ENCODE measurements at places on chromosomes 7 and 10. TPM values are rescaled to one million over a fixed set of nuclear protein-coding genes. Genes with fewer than 3 reads are reported as not detected.

GRID2IP gene
- total RNA-seq, result not detected

GOLGA7B gene
- total RNA-seq, result not detected

TAS2R41 gene
- total RNA-seq, result not detected

SH2D4B gene
- total RNA-seq, result not detected

CUBN gene
- total RNA-seq, result 0.83 TPM

RBP3 gene
- not detected for total RNA-seq

GRCh38 chr7:75696263-75697037 lies 42.3 kb downstream of the HIP1 start:
- no peak for DNase-seq

DNA sequence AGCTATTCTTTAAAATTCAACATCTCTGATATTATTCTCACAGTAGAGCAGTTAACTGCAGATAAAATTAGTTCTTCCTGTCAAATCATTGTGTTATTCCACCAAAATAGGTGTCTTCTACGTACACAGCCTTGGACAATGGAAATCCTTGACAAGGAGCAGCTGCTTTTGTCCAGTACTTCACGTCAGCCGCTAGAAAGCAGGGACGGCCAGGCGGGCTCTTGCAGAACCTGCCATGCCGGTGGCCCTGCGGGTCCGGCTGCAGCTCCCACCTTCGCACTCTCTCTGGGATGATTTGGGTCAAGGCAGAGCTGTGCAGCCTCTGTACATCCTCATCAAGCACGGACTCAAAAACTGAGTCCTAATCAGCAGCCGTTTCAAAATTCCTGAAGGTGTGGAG lies 2.2 kb upstream of the FOXI2 start:
- DNase-seq, result no peak

DNA sequence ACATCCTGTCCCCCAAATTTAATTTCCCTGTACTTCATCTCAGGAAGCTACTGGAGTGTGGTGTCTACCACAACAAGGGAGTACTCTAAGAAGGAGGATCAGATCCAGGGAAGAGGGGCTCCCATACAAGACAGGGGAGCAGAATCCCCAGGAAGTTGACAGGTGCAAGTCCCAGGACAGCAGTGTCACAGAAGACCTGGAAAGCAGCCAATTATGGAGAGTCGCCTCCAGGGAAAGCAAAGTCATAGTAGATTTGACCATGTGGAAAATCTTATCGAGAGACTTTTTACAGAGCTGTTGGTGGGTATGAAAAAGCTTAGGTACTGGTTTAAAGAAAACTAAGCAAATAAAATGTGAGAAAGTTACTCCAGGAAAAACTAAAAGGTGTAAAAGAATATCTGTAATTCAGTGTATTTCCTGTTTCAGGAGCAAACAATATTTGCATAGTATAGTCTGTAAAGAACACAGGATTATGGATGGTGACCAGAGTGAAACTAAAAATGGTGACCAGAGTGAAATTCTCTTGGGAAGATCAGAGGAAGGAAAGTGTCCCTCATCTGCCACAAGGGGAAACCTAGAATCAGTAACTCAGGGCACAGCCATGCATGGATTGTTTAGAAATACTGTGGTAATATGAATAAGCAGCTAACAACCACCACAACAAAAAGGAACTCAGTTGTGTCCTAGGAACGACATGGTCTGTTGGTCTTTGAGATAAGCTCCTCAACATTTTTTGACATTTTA lies 44.5 kb downstream of the LANCL2 start:
- peak; percentile 35 for DNase-seq

DNA sequence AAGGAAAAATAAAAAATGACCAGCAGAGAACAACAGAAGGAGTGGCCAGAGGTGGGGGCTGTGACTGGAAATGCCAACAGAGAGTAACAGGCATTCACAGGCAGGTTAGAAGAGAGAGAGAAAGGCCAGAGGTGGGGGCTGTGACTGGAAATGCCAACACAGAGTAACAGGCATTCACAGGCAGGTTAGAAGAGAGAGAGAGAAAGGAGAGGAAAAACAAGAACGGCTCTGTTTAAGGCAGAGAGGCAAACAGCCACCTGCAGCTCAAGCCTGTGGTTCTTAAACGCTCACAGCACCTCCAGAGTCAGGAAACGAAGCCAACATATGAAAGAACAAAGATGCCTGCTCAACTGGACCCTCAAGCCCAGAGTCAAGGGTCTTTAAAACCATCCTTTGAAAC lies 39.5 kb upstream of the DGKI start:
- no peak for DNase-seq

DNA sequence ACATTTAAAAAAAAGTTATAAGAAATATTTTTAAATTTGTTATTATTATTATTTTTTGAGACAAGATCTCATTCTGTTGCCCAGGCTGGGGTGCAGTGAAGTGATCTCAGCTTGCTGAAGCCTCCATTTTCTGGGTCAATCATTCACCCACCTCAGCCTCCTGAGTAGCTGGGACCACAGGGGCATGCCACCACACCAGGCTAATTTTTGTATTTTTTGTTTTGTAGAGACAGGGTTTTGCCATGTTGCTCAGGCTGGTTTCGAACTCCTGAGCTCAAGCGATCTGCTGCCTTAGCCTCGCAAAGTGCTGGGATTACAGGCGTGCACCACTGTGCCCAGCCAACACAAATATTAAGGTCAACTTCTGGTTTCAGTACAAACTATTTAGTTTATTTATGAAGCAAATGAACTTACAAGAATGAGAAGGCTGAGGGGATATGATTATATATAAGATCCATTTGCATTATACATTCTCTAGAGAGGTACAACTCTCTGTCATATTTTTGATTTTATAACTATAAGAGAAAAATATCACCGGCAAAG lies 45.9 kb upstream of the FAM133B start:
- peak; percentile 44 for DNase-seq

- peak; percentile 84 for DNase-seq
Measured at GRCh38 chr7:130896898-130897514, 163.0 kb upstream of the KLF14 start.

DNA sequence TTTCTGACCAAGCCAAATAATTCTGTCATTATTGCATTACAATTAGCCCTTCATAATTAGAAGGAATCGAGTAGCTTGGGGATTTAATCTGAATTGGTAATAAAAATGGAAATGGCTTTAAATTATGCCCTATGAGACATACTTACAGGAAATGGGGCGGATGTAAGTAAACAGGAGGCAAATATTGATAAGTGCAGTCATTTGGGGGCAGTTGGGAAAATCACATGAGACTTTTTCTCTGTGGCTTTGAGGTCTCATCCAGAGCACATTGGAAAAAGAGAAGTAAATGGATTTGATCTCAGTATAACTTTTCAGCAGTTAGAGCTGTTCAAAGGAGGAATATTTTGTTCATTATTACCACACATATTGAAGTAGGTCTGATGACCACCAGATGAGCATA lies 307.8 kb upstream of the POM121L12 start:
- no peak for DNase-seq

DNA sequence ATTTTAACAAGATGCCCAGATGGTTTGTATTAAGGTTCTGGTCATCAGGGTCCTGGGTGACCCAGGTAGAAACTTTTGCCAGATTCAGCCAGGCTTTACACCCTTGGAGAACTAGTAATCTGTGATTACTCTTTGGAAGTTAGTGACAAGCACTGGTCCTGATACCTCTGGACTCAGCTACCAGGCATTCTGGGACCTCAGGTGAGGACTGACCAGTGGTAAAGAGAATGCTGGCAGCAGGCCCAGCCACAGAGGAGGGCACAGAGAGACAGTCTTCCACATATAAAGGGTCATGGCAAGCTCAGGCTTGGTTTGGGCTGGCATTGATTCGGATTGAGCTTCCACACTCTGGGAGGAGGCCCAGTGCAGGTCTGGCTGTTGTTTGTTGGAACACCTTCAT lies 112.0 kb upstream of the CHST15 start:
- no peak for DNase-seq

GRCh38 chr10:184911-185310 lies 49.7 kb downstream of the ZMYND11 start:
- DNase-seq, result peak; percentile 59

- no peak for DNase-seq
Measured at GRCh38 chr10:6267941-6268340, 65.2 kb downstream of the PFKFB3 start.

DNA sequence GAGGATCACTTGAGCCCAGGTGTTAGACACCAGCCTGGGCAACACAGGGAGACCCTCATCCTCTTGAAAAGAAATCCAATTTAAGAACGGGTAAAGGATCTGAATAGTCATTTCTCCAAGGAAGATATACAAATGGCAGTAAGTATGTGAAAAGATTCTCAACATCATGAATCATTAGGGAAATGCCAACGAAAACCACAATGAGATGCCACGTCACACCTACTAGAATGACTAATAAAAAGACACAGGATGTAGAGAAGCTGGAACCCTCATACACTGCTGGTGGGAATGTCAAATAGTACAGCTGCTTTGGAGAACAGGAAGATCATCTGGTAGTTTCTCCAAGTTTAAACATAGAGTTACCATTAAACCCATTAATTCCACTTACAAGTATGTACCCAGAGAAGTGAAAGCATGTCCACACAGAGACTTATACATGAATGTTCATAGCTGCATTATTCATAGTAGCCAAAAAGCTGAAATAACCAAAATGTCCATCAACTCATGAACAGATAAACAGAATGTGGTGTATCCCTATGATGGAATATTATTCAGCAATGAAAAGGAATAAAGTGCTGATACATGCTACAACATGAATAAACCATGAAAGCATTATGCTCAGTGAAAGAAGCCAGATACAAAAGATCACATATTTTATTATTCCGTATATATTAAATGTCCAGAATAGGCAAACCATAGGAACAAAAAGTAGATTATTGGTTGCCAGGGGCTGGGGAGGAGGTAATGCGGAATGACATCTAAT lies 13.1 kb upstream of the ZMIZ2 start:
- peak; percentile 99 for DNase-seq

DNA sequence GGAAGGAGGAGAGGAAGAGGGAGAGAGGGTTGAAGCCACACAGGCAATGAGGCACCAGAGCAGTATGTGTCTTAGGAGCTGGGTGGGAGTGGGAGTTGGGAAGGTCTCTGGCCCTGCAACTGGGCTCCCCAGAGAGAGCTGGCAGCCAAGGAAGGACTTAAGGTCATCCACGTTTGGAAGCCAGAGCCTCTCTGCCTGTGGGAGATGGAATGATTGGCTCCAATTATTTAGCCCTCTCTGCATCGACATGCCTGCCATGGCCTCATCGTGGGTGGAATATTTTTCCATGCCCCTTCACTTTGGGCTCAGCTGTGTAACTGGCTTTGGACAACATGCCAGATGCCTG lies 478.5 kb downstream of the RPS24 start:
- no peak for DNase-seq

GRCh38 chr10:103776878-103777591 lies 78.3 kb downstream of the SH3PXD2A start:
- DNase-seq, result peak; percentile 23

All from IMR-90 (cell line).